Non-pigmented ciliary epithelial cell (primary cell): ENCODE measurements at places on chromosomes 7 and 10.

- DNase-seq: no peak
Measured at GRCh38 chr10:11150879-11151415, 133.3 kb downstream of the CELF2 start.

DNA sequence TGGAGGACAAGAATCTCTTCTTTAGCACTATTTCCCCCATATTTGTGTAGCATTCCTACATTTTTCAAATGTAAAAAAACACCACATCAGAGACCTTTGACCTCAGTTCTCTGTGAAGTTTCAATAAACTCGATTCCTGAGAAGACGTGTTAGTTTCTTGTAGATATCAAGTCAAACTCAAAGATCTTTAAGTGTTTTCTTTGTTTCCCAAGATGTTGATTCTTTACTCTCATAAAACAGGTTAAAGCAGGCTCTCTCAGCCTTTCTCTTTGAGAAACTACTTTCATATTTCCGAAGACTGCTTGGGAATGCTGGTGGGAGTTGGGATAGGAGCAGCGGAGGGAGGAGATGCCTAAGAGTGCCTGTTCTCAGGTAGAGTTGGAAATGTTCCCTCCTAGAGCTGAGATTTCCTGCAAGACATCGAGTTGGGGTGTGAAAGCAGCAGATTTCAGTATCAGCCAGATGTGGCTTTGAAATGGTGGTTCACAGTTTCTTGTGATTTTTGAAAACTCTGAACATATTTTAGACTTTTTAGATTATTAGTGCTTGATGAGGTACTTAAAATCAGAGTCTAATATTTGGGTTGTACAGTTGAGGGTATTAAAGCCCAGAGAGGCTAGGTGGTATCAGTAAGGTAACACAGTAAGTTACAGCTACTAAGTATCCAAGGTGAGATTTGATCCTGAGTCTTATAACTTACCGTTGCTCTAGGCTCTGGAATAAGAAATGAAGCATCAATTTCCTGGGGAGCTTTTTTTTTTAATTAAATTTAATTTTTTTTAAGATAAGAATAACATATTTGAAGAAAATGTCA lies 13.9 kb downstream of the ADK start:
- DNase-seq: no peak

GRCh38 chr10:117363028-117363427 lies 12.2 kb downstream of the PDZD8 start:
- DNase-seq: no peak

GRCh38 chr7:31327071-31327470 lies 13.5 kb downstream of the NEUROD6 start:
- DNase-seq: peak; percentile 20

- no peak for DNase-seq
Measured at GRCh38 chr7:64606385-64606784, 43.5 kb upstream of the ZNF680 start.

- DNase-seq: no peak
Measured at GRCh38 chr7:19999681-20000080, 217.5 kb downstream of the MACC1 start.

DNA sequence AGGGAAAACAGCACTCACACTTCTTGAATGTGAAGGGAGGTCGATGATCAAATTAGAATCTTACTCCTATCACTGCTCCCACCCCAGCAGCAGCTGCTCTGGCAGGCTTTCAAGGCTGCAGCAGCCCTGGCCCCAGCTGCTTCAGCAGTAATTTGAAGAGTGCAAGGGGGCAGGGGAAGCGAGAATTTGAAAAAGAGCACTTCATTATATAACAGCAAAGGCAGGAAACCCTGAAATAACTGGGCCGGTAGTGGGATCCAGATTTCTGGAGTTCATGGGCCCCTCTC lies 44.9 kb downstream of the MYPN start:
- DNase-seq: no peak

- no peak for DNase-seq
Measured at GRCh38 chr7:77473229-77474005, 57.3 kb upstream of the GSAP start.
